ENCODE measurements at places on chromosomes 5 and 9. TPM values are rescaled to one million over a fixed set of nuclear protein-coding genes. Genes with fewer than 3 reads are reported as not detected.

- H3K4me1 ChIP-seq = no peaks in the 10 kb centered on the region
- H3K27me3 ChIP-seq = no peaks in the 10 kb centered on the region
- no peak for DNase-seq
- H3K4me3 ChIP-seq = no peak overlapping the region
Measured at GRCh38 chr5:173935396-173935795, 47.2 kb downstream of the CPEB4 start.

DNA sequence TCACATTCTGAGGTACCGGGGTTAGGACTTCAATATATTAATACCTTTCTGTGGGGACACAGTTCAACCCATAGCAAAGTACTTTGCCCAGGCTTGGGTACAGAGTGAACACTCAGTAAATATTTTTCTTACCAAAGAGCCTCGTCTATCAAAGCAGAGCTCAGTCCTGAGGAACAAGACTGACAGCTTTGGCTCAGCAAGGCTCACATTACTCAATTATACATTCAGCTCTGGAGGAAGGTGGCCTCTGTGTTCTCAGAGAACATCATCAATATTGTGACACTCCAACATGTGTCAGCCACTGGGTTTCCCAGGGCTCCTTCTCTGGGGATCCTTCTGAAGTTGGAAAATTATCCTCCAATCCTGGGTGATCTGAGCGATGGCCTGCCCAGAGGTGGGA lies 186.4 kb downstream of the NMUR2 start:
- no peaks in the 10 kb centered on the region for H3K27me3 ChIP-seq
- H3K4me1 ChIP-seq = no peaks in the 10 kb centered on the region
- no peaks in the 10 kb centered on the region for H3K36me3 ChIP-seq
- no peak overlapping the region for H3K4me3 ChIP-seq

DNA sequence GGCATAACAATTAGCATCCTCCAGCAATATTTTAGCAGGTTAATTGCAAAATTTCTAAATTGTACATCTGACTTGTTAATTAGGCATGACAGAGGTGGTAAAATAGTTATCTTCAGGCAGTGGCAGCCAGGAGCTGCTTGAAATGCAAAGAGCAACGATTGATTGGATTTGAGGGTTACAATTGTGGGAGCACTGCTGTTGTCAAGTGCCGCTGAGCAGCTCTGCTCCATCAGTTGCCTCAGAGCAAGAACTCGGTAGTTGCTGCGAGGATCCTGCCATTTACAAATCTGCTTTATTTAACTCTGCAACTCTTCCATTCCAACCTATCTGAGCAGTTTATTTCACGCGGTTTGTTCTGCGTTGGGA lies 12.6 kb downstream of the PBX3 start:
- H3K27ac ChIP-seq = no peak overlapping the region
- H3K4me3 ChIP-seq = peak overlapping the region; percentile 37
- no peaks in the 10 kb centered on the region for H3K36me3 ChIP-seq
- no peak for DNase-seq
- H3K27me3 ChIP-seq = no peaks in the 10 kb centered on the region
- peaks cover 18% of the 10 kb centered on the region for H3K4me1 ChIP-seq

GRCh38 chr9:132784286-132784830 lies 93.7 kb downstream of the AK8 start:
- no peaks in the 10 kb centered on the region for H3K27me3 ChIP-seq
- H3K4me1 ChIP-seq = no peaks in the 10 kb centered on the region
- peak overlapping the region; percentile 16 for H3K27ac ChIP-seq
- no peaks in the 10 kb centered on the region for H3K36me3 ChIP-seq

- no peak for DNase-seq
- H3K27me3 ChIP-seq = no peaks in the 10 kb centered on the region
- no peak overlapping the region for H3K4me3 ChIP-seq
Measured at GRCh38 chr9:88310310-88310980, 77.8 kb upstream of the SPIN1 start.

GRCh38 chr5:111299831-111300432 lies 75.7 kb downstream of the CAMK4 start:
- H3K36me3 ChIP-seq = no peaks in the 10 kb centered on the region
- no peak overlapping the region for H3K27ac ChIP-seq
- H3K4me1 ChIP-seq = no peaks in the 10 kb centered on the region
- no peaks in the 10 kb centered on the region for H3K27me3 ChIP-seq
- no peak for DNase-seq

DNA sequence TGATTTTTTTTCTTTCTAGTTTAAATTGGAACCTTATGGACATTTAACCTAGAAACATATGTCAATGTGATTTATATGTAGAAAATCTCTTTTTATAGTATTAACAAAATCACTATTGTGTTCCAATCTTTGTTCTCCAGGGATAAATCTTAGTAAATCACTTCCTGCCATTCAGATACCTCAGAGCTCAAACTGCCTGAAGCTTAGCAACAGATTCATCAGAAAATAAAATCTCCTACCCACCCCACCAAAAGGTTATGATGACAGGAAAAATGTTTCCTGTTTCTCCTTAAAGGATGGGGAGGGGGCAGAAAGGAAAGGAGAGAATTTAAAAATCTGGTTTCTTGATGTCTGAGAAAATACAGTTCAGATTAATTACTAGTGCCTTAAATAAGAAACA lies 105.0 kb upstream of the TUT7 start:
- H3K36me3 ChIP-seq = no peaks in the 10 kb centered on the region
- DNase-seq = no peak
- no peak overlapping the region for H3K4me3 ChIP-seq
- no peak overlapping the region for H3K27ac ChIP-seq

- no peak overlapping the region for H3K27ac ChIP-seq
- no peaks in the 10 kb centered on the region for H3K27me3 ChIP-seq
- H3K4me1 ChIP-seq = no peaks in the 10 kb centered on the region
- no peak for DNase-seq
- no peak overlapping the region for H3K4me3 ChIP-seq
Measured at GRCh38 chr5:121819682-121820261, 31.9 kb upstream of the FTMT start.

DNA sequence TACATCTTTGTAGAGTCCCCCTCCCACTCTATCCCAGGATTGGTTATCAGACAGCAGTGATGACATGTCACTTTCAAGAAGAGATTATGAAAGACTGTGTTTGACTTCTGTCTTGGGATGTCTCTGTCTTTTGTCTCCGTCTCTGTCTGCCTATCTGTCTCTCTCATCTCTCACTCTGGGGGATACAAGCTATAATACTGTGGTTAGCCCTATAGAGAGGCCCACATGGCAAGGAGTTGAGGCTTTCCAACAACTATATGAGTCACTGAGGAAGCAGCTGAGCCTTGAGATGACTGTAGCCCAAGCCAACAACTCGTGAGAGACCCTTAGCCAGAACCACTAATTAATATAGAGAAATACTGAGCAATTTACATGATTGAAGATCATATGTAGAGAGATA lies 284.8 kb downstream of the PDE4D start:
- no peak overlapping the region for H3K27ac ChIP-seq
- no peak for DNase-seq
- no peaks in the 10 kb centered on the region for H3K36me3 ChIP-seq

DNA sequence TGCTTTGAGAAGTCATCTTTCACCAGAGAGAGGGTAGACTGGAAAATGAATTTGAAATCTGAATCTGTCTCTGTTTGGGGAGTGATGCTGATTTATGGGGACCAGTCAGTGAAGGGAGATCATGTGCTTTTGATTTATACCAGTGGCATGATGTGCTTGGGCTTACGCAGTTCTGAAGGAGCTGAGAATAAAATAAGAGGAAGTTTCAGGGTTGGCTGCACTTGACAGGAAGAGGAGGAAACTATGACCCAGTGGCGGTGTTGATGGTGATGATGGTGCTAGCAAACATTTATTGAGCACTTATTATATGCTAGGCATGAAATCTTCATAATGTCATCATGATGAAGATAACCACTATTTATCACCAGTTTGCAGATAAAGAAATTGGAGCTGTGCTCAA lies 136.4 kb upstream of the GLRA1 start:
- H3K27me3 ChIP-seq = no peaks in the 10 kb centered on the region
- no peak for DNase-seq
- no peaks in the 10 kb centered on the region for H3K4me1 ChIP-seq
- H3K27ac ChIP-seq = no peak overlapping the region
- H3K4me3 ChIP-seq = no peak overlapping the region
- no peaks in the 10 kb centered on the region for H3K36me3 ChIP-seq

DNA sequence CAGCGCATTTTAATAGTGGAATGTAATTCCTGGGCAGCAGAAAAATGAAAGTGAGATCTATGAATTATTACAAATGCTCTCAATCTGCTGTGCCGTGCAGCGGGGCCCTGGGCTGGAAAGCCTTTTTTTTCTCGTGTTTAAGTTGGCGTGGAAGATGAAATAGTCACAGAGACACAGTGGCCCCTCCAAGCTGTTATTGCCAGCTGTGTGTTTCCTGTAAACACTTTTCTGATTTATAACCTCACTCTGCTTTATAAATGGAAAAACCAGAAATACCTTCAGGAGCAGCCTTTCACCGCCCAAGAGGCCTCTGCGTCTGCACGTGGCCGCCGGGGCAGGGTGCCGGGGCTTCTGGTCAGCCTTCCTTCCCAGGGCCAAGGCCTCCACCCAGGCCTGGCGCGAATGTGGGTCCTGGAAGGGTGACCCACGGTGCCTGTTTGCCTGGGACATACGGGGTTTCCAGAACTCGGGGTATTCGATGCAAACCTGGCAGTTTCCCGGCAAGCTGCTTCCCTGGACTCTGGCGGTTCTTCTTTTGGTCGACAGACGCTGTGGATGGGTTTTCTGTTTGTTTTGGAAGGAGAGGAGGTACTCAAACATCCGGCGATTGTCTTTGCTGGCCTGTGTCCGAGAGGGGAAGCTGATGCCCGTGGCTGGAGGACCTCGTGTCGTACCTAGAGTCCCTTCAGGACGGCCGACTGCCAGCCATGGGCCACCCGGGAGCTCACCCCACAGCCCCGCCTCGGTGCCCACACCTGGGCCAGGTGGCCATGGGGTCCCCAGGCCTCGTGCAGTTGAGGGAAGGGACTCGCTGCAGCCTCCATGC lies 256.7 kb downstream of the PARP8 start:
- no peak overlapping the region for H3K27ac ChIP-seq
- DNase-seq = no peak
- no peak overlapping the region for H3K4me3 ChIP-seq
- H3K36me3 ChIP-seq = no peaks in the 10 kb centered on the region

GRCh38 chr9:83794051-83794450 lies 23.5 kb downstream of the GKAP1 start:
- no peak for DNase-seq
- no peak overlapping the region for H3K27ac ChIP-seq
- H3K27me3 ChIP-seq = no peaks in the 10 kb centered on the region

GRCh38 chr5:176822793-176823481 lies 12.6 kb downstream of the UNC5A start:
- no peaks in the 10 kb centered on the region for H3K36me3 ChIP-seq
- no peak for DNase-seq
- H3K27ac ChIP-seq = no peak overlapping the region
- no peaks in the 10 kb centered on the region for H3K27me3 ChIP-seq
- no peak overlapping the region for H3K4me3 ChIP-seq

DNA sequence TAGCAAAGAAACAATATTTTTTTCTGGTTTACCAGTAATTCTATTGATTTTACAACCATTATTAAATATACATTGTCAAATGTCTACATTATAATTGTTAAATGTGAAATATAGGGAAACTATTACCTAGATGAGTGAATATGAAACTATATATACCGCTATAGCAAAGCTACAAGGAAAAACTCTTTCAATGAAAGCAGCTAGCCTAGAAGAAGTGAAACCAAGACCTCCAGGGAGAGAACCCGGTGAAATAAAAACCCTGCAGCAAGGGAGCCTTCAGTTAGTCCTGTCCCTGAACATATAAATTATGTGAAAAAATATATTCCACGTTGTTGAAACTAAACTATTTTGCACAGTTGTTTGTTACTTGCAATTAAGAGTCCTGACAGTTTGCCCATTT lies 913.1 kb downstream of the EFNA5 start:
- H3K4me1 ChIP-seq = no peaks in the 10 kb centered on the region
- H3K36me3 ChIP-seq = no peaks in the 10 kb centered on the region
- no peaks in the 10 kb centered on the region for H3K27me3 ChIP-seq
- DNase-seq = no peak
- H3K4me3 ChIP-seq = no peak overlapping the region
- H3K27ac ChIP-seq = no peak overlapping the region

GRCh38 chr9:14323985-14324650 lies 10.2 kb upstream of the NFIB start:
- H3K36me3 ChIP-seq = no peaks in the 10 kb centered on the region
- H3K27ac ChIP-seq = no peak overlapping the region
- no peaks in the 10 kb centered on the region for H3K27me3 ChIP-seq
- no peak overlapping the region for H3K4me3 ChIP-seq

- DNase-seq = no peak
- H3K36me3 ChIP-seq = no peaks in the 10 kb centered on the region
- H3K4me3 ChIP-seq = no peak overlapping the region
- no peaks in the 10 kb centered on the region for H3K27me3 ChIP-seq
Measured at GRCh38 chr9:129206905-129207304, 28.8 kb upstream of the IER5L start.

DNA sequence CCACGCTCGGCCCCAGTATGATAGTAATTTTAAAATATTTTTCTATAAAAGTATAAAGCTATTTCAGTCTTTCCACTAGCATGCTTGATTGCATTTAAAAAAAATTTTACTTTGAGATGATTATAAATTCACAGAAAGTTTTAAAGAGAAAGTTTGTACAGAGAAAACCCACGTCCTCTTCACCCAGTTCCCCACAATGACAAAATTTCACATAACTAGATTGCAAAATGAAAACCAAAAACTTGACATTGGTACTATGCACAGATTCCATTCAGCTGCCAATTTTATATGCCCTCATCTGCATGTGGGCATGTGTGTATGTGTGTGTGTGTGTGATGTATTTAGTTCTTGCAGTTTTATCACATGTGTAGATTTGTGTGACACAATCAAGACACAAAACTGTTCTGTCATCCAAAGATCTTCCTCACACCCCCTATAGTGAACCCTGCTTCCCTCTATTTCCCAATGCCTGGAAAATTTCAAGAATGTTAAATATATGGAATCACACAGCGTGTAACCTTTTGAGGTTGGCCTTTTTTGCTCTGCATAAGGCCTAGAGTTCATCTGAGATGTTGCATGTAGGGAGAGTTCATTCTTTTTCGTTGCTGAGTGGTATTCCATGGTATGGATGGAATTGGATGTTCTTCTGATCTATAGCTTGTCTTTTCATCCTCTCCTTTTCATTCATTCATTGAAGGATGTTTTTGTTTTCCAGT lies 56.9 kb upstream of the BARHL1 start:
- H3K4me3 ChIP-seq = no peak overlapping the region
- no peaks in the 10 kb centered on the region for H3K36me3 ChIP-seq
- H3K27ac ChIP-seq = no peak overlapping the region
- no peaks in the 10 kb centered on the region for H3K4me1 ChIP-seq
- no peak for DNase-seq

The GRXCR2 gene
- total RNA-seq = not detected

The CDH6 gene
- total RNA-seq = 14.0 TPM

The GABRA1 gene
- not detected for total RNA-seq

The PCSK5 gene
- total RNA-seq = 32.7 TPM
